ENCODE measurements at places on chromosomes 2 and 18.

GRCh38 chr2:64750001-64750816 lies 96.5 kb upstream of the SERTAD2 start:
- DNase-seq: no peak

DNA sequence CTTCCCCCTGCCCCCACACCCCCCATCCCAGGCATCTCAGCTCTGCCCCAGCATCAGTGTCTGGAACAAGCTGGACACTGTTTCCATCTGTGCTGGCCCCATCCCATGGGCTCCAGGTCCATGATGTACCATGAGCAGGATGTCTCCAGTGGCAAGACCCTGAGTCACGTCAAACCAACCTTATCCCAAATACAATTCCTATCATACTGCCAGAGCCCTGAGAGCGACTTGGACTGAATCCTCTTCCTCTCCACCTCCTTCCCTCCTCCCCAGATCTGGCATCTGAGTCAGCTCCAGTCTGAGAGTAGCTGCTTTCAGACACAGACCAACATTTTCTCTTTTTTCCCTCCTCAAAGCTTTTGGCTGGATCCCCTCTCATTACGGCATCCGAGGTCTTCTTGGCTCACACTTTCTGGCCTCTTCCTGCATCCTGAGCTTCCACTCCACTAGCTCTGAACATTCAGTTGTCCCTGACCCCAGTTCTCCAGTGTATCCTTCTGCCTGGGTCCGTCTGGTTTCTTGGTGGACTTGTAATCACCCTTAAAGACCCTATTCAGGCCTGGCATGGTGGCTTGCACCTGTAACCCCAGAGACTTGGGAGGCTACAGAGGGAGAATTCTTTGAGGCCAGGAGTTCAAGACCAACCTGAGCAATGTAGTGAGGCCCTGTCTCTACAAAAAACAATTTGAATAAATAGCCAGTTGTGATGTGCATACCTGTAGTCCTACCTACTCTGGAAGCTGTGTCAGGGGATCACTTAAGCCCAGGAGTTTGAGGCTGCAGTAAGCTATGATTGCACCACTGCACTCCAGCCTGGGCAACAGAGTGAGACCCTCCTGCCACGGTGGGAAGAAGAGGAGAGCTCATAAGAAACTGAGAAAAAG lies 68.3 kb downstream of the ACKR3 start:
- DNase-seq: no peak

- no peak for DNase-seq
Observed at GRCh38 chr2:241036964-241037421, 38.6 kb downstream of the SNED1 start.

- DNase-seq: no peak
Observed at GRCh38 chr2:110768591-110768990, 36.2 kb downstream of the ACOXL start.

- DNase-seq: no peak
Observed at GRCh38 chr2:54903736-54904554, 146.3 kb downstream of the RTN4 start.

- DNase-seq: no peak
Observed at GRCh38 chr2:46065152-46065551, 232.1 kb upstream of the EPAS1 start.

GRCh38 chr2:133518700-133519344 lies 49.4 kb downstream of the NCKAP5 start:
- no peak for DNase-seq
